ENCODE measurements at places on chromosomes 3 and 15. TPM values are rescaled to one million over a fixed set of nuclear protein-coding genes. Genes with fewer than 3 reads are reported as not detected.

The OIP5 gene
- 35.7 TPM for total RNA-seq

The ARGFX gene
- total RNA-seq: not detected

The ZKSCAN7 gene
- 0.07 TPM for total RNA-seq

The MYL3 gene
- total RNA-seq: not detected

The LEKR1 gene
- 1.4 TPM for total RNA-seq

The TJP1 gene
- total RNA-seq: 39.3 TPM

The GOLGA8T gene
- not detected for total RNA-seq

The GOLGA6A gene
- not detected for total RNA-seq

The FBN1 gene
- total RNA-seq: 0.86 TPM

The SMCO1 gene
- total RNA-seq: 0.20 TPM

The LDHAL6B gene
- total RNA-seq: not detected

The RPL22L1 gene
- total RNA-seq: 64.7 TPM

The KY gene
- total RNA-seq: not detected

The SNX1 gene
- total RNA-seq: 94.0 TPM

The PRRT3 gene
- 1.9 TPM for total RNA-seq

The ZCWPW2 gene
- 0.60 TPM for total RNA-seq

The COL8A1 gene
- 0.07 TPM for total RNA-seq

The IL17RB gene
- total RNA-seq: 1.2 TPM

The GXYLT2 gene
- 5.8 TPM for total RNA-seq

The RASL12 gene
- total RNA-seq: not detected

The SCAMP5 gene
- total RNA-seq: 0.31 TPM

The KNSTRN gene
- total RNA-seq: 65.7 TPM

The THBS1 gene
- 2.0 TPM for total RNA-seq

The SLCO2A1 gene
- 0.16 TPM for total RNA-seq

The ONECUT1 gene
- not detected for total RNA-seq

The STAB1 gene
- total RNA-seq: 3.9 TPM

The IL5RA gene
- total RNA-seq: not detected

The CHRM5 gene
- not detected for total RNA-seq

The CDCP1 gene
- total RNA-seq: 13.9 TPM

The HERC2 gene
- 66.2 TPM for total RNA-seq

The DISP2 gene
- 0.89 TPM for total RNA-seq

The LYZL4 gene
- total RNA-seq: not detected

The KBTBD13 gene
- 0.11 TPM for total RNA-seq

The LEO1 gene
- 19.6 TPM for total RNA-seq

The C3orf80 gene
- 0.75 TPM for total RNA-seq

The SI gene
- total RNA-seq: not detected

Measured in K562 (cell line).